ENCODE measurements at places on chromosomes 7 and 10.

DNA sequence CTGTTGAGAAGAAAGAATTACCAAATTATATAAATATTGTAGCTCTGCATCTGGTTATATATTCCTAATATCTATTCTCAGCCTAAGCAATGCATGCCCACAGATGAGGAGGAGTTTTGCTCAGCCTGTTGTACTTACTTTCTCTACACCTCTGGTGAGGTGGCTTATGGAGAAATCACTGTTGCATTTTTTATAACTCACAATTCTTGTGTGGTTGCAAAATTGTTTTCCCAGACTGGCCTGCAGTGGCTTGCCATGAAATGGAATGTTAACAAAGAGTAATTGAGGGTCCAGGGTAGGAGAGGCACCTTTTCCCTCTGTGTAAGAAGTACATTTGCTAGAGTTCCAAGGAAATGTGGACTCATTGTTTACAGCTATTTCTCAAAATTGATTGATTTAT lies 202.0 kb upstream of the SEMA3E start:
- no peak for DNase-seq

- no peak for DNase-seq
These were observed 2.2 kb upstream of the C10orf143 start for GRCh38 chr10:130112821-130113220.

- DNase-seq = no peak
These were observed 82.3 kb upstream of the FGL2 start for GRCh38 chr7:77281780-77282478.

DNA sequence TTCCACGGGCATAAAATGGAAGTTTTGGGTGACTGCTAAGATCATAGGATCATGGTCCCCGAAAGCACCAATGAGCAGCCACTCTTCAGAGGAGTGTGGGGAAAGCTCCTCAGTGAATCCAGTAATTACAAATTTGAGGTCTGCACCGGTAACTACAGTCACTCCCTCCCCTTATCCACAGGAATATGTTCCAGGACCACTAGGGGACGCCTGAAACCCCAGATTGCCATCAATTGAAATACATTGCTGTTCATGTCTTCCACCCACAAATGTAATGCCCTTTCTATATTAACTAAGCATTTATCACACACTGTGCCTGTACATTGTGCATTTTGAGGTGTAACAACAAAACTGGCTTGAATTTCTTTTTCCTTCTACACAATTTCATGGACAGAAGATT lies 447.9 kb upstream of the PFKP start:
- DNase-seq = peak; percentile 39

DNA sequence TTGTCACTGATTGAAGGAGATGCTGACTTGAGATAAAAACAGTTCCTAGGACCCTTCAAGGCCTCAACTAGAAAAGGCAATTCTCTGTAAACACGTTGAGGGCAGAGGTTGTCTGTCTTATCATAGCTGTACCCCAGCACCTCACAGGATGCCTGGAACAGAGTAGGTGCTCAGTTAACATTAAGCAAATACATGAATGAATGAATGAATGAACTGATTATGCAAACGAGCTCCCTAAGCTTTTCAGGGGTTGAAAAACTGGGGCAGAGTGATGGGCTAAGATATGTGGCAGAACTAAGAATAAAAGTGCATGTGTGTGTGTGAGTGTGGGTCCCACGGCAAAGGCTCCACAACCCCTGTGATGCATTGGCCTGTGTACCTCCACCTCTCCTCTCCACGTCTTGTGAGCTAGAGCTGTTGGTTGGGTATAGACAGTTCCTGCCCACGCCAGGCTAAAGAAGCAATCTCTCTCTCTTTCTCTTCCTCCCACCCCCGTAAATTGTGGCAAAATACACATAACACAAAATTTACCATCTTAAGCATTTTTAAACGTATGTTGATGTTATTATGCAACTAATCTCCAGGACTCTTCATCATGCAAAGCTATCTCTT lies 20.9 kb upstream of the SMC3 start:
- DNase-seq = no peak

DNA sequence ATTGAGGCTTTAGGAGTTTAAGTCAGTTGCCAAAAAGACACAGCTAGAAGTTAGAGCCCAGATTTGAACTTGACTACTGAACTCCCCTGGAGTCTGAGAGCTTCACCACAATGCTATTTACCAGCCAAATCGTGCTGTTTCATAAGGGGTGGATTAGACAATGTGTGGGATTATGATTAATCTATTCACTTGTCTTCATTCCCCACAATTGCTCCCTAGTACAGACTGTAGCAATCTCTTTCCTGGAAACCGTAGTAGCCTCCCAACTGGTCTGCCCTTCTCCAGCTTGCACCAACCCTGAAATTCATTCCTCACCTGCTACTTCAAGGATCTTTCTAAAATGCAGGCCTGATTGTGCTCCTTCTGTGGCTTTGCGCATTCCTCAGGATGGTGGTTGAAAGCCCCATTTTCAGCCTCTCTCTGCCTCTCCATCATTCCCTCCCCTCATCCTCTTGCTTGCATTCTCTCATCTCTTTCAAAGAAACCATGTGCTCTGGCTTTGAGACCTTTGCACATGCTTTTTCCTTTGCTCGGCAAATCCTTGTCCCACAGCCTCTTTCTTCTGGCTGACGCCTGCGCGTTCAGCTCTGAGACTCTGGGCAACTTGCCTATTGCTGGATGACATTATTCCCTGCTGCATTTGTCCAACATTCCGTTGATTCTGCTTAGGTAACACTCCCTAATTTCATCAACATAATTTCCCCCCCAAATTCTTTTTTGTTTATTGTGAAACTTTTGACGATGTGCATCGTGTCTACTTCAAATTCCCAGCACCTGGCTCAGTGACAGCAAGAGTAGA lies 145.1 kb downstream of the ADRA2A start:
- no peak for DNase-seq

- DNase-seq = no peak
These were observed 346.4 kb upstream of the NPSR1 start for GRCh38 chr7:34311591-34311990.

DNA sequence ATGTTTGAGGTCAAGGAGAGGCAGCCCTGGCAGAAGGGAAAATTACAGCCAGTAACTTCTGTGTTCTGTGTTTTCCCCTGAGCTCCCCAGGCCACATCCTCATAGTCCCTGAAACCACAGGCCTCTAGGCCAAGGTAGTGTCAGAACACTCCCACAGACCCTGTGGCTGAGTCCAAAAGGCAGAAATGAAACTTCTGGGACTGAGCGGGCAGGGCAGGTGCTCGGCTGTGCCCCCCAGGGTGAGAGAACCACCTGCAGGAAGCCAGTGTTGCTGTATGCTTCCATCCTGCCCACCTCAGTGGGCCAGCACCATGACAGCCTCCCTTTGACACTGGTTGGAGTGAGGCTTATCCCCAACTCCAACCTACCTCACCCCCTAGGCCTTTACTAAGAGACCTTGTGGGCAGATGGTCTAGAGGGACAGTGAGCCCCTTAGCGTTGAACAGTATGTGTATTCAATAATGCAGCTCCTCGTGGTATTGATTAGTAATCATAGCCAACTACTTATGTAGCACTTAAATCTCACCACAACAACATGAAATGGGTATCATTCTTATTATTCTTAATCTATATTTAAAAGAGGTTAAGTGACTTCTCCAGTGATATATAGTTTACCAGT lies 30.3 kb downstream of the PIK3CG start:
- no peak for DNase-seq

- DNase-seq = no peak
These were observed 317.0 kb downstream of the GLRX3 start for GRCh38 chr10:130453036-130453720.

DNA sequence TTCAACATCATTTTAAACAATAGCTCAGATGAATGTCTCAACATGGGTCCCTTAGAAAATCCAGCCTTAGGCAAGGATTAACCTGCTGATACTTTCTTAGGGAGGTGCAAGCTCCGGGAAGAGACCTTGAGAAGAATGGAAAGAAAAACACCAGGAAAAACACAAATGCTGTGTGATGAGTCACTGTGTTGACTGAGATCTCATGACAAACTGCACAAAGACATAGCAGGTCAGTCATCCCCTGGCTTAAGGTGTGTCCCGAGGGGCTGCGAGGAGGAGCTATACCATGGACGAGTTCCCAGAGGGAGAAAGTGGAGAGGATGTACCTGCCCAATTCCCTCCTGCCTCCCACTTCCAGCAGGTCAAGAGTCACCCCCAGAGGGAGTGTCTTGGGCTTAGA lies 98.0 kb downstream of the TEX36 start:
- no peak for DNase-seq

- no peak for DNase-seq
These were observed 2.2 kb upstream of the CCNJ start for GRCh38 chr10:96041146-96041545.

DNA sequence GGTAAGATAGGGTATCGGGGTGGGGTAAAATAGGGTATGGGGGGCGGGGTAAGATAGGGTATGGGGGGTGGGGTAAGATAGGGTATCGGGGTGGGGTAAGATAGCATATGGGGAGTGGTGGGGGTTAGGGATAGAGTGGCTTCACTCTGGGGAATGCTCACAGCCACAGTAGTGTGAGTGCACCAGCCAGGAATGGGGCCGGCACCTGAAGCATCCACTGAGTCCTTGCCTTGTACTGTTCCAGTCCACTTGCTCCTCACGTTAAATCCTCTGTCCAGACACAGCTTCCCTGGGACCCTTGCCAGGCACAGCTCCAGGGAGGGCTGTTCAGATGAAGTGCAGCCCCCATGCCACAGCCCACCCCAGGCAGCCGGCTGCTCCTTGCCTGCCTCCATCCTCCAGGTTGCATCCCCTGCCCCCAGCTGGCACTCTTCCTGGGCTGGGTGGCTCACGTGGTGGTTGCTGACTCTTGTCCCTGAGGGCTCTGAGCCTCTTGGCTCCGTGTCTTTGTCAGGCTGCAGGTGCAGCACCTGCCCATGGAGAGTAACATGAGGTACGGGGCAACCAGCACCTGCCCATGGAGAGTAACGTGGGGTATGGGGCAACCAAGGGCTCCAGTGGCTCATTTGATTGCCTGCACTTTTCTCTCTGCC lies 268.4 kb downstream of the TCERG1L start:
- no peak for DNase-seq

DNA sequence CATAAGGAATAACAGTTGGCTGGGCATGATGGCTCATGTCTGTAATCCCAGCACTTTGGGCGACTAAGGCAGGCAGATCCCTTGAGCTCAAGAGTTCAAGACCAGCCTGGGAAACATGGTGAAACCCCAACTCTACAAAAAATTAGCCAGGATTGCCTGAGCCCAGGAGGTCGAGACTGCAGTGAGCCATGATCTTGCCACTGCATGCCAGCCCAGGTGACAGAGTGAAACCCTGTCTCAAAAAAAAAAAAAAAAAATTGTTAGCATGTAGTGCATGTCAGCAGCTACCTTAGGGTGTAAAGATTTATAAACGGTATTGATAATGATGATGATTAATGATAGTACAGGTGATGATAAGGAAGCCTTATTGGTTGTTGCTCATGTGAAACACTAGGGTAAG lies 331.2 kb upstream of the FZD1 start:
- no peak for DNase-seq

Measured in T47D (cell line).